Activated naive CD4-positive, alpha-beta T cell treated with anti-CD3 and anti-CD28 coated beads, Interleukin-2, amount 50 U/mL, for 16 hours (primary cell): ENCODE measurements at places on chromosomes 16 and 17.

DNA sequence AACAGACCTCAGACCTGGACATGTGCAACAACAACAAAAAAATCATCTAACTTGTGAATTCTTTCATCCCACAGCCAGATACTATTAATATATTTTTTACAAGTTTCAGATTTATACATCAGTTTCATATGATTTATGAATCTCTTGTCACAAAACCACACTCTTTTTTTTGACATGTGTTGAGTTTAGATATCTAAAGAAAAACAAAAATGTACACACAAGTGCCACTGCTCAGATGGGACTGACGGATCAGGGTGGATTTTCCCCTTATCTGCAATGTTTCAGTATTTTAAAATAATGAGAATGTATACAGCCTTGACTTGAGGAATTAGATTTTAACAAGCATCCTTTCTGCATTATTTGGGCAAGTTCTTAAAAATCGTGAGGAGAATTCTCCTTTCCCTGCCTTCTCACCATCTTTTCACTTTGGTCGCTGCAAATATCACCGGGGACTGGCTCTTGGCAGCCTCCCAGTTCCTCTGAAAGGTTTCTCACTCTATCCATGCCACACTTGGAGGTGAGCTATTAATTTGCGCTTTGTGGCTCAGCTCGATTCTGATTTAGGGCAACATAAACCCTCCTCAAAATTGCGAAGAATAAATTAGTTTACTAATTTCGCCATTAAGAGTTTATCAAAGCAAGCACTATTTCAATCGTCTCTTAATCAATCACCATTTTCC lies 225.7 kb downstream of the XYLT1 start:
- no peak for DNase-seq

DNA sequence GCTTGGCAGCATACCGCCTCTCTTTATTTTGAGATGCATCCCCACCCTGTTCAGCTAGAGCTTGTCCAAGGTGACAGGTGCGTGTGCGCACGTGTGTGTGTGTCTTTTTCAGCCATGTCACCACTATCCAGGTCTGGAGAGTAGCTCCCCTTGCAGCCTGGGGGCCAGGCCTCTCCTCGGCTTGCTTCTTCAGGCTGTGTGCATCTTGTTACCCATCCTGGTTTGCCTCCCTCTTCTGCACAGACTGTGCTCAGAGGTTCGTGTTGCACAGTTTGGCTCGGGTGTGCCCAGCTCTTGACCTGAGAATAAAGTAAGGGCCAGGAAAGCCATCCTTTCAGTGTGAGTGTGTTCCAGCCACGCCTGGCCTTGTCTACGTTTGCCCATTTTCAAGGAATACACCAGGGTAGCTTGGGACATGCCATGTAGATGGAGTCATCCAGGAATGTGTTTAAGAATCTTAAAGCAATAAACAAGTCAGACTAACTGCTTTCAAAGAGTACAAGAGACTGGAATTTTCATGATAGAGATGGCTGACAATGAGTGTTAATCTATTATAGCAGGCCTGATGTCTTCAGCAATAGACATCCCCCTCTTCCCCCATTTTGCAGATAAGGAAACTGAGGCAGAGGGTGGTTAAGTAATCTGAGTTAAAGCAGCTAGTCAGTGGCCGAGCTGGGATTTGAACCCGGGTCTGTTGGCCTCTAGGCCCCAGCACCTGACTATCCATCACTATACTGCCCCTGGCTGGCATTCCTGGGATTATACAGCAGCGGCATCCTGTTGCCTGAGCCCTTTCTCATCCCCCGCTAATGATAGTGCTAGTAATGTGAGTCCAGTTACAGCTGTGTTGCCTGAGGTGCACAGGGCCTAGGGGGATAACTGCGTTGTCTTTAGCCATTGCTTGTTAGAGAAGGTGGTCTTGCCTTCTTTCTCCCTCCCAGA lies 77.9 kb downstream of the KSR1 start:
- DNase-seq = no peak

DNA sequence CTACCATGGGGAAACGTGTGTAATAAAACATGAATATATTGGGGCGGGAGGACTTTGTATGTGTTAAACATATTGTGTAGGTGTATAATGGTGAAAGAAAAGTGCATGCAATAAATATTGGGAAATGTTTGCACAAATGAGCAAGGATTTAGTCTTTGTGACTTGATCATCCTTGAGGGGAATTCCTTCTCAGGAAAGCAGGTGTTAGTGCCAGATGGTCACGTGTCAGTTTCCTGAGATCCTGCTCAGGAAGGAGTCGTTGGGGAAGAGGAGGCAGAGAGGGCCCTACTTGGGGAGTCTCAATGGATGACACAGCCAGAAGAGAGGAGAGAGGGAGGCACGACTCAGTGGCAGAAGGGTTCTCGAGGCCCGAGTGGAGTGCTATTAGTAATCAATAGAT lies 53.2 kb downstream of the MSI2 start:
- DNase-seq = no peak

GRCh38 chr17:2084036-2084765 lies 29.3 kb downstream of the HIC1 start:
- no peak for DNase-seq

DNA sequence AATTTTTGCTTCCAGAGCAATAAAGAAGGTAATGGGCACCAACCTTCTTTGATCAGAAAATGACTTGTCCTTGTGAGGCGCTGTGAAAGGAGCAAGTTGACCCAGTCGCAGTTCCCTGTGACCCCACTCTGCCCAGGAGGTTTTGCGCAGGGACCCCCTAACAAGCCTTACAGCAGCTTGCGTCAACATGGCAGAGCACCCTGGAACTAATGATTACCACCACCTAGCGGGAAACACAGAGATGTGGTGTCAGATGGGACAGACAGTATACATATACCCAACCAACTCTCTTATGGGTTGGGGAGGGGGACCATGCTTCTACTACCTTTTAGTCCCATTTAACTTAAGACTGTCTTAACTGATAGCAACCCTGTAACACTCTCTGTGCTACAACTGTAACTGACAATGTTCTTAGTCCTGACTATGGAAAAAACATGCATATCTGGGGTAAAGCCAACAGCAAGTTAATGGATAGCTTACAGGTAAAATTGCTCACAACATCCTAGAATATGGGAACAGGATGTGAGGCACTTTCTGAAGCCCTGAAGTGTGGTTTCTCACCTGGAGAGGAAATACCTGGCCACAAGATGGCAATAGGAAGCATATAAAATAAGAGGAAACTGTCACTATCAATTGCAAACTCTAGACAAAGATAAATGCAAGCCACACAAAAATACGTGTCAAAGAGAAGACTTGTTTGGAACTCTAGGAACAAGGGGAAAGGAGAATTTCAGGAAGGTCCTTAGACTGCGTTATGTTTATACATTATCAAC lies 3.0 kb downstream of the KARS1 start:
- no peak for DNase-seq

DNA sequence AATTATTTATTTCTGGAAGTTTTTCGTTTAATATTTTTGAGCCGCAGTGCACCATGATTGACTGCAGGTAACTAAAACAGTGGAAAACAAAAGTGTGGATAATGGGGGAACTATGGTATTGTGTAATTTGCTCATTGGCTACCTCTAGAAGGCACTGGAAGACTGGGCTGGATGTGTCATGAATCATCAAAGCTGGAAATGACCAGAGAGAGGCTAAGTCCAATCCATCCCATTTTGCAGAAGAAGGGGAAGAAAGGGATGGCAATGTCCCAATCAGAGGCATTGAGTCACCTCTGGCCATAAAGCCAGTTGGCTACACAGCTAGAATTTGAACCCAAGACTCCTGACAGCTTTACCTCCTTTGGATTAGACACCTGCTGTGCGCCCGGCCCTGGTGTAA lies 29.3 kb downstream of the GLP2R start:
- DNase-seq = no peak

DNA sequence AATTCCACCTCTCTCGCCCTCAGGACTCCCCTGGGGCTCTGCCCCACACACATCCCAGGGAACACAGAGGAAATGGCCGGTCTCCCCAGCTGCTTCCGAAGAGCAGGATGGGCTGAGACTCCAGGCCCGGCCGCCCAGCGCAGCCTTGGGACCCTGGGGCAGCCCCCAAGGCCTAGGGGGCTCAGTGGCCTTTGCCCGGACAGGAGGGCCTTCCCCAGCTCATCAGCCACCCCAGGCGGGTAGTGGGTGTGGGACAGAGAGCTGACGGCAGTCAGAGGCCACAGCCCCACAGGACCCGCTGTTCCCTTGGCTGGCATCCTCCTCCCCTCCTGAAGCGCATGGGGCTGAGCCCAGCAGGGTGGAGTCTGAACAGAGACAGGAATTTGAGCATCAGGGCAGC lies 6.2 kb upstream of the CBFA2T3 start:
- no peak for DNase-seq

DNA sequence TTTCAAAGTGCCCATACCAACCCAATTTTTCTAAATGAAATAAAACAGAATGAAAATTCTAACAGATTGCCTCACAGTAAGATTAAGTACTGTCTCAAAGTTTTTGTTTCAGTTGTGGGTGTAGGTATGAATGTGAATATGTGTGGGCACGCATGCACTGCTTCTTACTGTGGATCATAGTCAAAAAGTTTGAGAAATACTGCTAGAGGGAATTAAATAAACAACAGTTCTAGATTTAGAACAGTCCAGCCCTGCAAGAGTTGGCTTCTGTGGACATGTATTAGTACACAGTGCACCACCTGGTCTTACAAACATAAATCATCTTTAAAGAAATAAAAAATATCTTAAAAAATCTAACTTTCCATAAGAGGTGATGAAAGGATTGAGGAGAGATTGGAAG lies 8.4 kb downstream of the ZNF652 start:
- DNase-seq = no peak

- DNase-seq = peak; percentile 90
Observed at GRCh38 chr16:72093448-72094265, at the start of the genes DHX38 and TXNL4B. Gene DHX38 (plus strand): TSS chr16:72093847. CDS start chr16:72096158, 2,311 bp downstream. Gene TXNL4B (minus strand): TSS chr16:72093620. CDS start chr16:72090749, 2,871 bp downstream.
